ENCODE measurements at places on chromosomes 7 and 10.

GRCh38 chr10:46052057-46052790, 6.2 kb upstream of the MSMB start:
- DNase-seq: no peak

DNA sequence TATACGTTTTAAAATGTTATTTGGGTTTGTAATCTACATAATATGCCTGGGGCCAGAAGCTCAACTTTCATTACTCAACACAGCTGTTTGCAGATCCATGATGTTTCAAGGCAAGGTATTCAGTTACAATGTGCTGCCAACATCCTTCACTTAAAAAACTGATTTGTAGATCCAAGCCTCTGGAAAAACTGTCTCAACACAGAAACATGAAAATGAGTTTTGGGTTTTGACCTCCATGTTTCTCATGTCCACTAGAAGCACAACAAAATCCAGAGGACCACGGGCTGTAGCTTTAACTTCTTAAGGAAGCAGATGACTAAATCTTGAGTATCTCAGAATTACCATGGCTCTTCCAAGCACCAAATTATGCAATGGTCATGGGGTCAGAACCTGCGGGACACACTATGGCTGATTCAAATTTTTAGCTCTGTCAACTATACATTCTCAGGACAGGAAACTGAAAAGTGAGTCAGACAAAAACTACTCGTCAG, 247.1 kb upstream of the GRB10 start:
- DNase-seq: no peak

DNA sequence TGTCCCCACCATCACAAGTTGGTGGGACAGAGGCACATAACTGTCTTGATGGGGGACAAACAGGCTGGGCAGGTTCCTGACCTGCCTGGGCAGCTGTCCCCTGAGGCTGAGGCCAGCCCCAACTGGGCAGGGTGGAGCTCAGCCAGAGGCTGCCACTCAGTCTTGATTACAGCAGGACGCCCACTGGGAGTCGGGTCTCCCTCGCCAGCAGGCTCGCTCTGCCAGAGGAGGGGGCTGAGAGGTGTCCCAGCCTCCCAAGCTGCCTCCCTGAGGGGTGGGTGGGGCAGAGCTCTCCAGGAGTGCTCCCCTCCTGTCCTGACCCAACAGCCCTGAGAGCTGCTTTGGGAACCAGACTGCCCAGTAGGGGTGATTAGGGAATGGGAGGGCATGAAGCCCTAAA, 1.8 kb upstream of the CAMK2G start:
- no peak for DNase-seq

- DNase-seq: no peak
Observed at GRCh38 chr10:60420991-60421894, 31.6 kb upstream of the ANK3 start.

DNA sequence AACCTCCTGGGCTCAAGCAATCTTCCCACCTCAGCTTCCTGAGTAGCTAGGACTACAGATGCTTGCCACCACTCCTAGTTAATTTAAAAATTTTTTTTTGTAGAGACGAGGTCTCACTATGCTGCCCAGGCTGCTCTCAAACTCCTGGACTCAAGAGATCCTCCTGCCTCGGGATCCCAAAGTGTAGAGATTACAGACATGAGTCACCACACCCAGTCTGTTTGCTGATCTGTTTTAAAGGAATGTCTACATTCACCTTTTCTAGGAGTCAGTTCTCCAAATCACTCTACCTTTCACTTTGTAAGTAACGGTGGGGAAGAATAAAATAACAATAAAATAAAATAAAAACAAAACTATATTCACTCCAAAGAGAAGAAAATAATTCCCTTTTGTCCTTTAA, 86.6 kb upstream of the AGBL3 start:
- DNase-seq: no peak

GRCh38 chr10:43125881-43126731, 12.1 kb upstream of the CSGALNACT2 start:
- DNase-seq: no peak

DNA sequence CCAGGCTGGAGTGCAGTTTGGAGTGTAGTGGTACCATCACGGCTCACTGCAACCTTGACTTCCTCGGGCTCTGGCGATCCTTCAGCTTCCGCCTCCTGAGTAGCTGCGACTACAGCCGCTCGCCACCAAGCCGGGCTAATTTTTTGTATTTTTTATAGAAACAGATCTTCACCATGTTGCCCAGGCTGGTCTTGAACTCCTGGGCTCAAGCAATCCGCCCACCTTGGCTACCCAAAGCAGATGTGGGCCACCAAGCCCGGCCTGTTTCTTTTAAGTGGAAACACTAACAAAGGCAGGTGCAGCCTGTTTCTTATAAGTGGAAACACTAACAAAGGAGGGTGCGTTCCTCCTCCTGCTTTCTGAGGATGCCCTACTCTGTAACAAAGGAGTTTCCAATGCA, 18.2 kb downstream of the PRF1 start:
- DNase-seq: no peak

- no peak for DNase-seq
Observed at GRCh38 chr10:100183481-100183880, 2.3 kb downstream of the ERLIN1 start.

DNA sequence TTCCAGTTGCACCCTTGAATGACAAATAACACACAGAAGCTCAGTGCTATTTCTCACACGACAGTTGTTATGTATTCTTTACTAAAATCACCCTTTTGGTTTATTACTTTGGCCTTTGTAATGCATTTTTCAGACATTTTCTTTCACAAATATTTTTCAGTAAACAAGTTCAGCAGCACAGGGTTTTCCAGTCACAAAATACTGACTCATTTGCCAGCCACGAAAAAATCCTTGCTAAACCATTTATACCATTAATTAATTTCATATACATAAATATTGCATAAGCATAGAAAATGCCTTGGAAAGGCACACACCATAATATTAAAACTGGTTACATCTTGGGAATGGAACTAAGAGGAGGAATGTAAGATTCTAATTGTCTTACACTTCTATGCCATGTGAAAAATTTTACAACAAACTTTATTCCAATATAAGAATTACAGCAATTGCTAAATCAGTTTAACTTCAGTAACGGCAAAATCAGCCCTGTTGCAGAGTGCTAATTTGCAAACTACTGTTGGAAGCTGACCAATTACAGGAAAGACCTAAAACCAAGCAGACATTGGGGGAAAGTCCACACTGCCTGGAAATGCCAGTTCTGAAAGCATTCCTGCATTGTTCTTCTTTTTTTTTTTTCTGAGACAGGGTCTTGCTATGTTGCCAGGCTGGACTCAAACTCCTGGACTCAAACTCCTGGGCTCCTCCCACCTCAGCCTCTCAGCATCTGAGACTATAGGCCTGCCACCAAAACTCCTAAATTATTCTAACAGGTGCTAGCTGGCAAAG, 31.6 kb upstream of the PBLD start:
- DNase-seq: no peak

GRCh38 chr7:15016315-15016667, 113.7 kb upstream of the DGKB start:
- no peak for DNase-seq

- DNase-seq: no peak
Observed at GRCh38 chr10:48282829-48283228, 8.3 kb upstream of the FRMPD2 start.

DNA sequence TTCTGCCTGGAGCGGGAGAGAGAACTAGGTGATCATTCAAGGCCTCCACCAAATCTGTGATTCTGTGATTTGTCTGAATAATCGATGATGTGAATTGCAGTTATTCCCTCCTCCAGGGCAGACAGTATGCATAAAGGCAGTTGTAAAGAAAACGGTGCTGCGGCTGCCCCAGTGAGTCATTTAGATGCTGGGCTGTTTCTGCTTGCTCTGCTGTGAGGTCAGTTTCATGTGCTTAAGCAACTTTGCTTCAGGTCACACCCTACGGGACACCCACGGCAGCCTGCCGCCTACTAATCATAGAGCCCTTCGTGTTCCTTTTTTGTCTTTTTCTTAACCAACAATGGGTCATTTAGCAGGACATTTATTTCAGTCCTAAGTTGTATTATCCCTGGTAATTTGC, 158.1 kb upstream of the PITRM1 start:
- DNase-seq: peak; percentile 45

DNA sequence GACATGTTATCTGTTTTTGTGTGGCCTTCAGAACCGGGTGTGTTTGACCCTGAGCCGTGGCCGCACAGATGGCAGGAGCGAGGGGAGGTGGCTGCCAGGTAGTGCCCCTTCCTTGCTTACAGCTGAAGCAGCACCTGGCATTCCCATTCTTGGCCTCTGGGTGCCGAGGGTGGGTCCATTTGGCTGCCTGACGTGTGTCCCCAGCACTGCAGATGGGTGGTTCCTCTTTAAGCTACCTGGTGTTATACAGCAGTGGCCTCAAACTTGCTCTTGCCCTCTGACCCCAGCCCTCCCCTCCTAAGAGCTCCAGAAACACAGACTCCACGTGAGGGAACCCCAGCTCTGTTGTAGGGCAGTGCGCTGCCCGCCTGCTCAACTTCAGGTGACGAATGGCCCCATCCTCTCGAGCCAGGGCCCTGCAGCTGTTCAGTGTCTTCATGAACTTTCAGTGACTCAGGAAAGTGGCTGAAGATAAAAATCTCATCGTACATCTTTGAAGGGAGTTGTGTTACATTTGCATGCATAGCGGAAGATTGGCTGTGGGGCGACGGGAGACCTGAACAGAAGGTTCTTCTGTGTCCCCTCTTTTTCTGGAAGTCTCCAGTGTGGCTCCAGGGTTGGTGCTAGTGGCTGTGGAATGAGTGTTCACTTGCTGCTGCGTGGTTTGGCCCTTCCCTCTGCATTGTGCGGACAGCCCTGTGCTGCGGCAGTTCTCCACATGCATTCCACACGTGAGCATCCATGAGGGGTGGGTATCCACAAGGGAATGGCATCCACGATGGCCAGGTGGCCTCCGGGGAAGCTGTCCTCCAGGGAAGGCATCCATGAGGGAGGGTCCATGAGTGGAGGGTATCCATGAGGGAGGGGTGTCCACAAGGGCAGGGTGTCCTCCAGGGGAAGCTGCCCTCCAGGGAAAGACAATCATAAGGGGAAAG, 91.6 kb downstream of the INPP5A start:
- no peak for DNase-seq

DNA sequence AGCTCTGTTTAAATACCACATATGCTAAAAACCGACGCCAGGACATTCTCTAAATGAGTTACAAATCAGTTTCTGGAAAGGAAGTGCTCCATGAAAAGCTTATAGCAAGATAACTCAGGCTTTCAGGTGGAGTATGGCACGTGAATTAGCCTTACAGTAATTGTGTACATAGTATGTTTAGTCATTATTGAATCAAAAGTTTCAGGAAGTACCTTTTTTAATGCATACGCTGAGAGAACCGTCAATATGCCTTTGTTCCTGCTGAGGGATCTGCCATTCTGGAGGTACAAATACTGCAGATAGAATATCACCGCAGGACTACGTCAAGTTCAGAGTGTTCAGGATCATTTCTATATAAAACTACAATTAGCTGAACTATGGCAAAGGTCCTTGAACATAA, 45.7 kb downstream of the ANKMY2 start:
- DNase-seq: no peak

- peak; percentile 25 for DNase-seq
Observed at GRCh38 chr7:82481499-82482097, 38.0 kb upstream of the CACNA2D1 start.

DNA sequence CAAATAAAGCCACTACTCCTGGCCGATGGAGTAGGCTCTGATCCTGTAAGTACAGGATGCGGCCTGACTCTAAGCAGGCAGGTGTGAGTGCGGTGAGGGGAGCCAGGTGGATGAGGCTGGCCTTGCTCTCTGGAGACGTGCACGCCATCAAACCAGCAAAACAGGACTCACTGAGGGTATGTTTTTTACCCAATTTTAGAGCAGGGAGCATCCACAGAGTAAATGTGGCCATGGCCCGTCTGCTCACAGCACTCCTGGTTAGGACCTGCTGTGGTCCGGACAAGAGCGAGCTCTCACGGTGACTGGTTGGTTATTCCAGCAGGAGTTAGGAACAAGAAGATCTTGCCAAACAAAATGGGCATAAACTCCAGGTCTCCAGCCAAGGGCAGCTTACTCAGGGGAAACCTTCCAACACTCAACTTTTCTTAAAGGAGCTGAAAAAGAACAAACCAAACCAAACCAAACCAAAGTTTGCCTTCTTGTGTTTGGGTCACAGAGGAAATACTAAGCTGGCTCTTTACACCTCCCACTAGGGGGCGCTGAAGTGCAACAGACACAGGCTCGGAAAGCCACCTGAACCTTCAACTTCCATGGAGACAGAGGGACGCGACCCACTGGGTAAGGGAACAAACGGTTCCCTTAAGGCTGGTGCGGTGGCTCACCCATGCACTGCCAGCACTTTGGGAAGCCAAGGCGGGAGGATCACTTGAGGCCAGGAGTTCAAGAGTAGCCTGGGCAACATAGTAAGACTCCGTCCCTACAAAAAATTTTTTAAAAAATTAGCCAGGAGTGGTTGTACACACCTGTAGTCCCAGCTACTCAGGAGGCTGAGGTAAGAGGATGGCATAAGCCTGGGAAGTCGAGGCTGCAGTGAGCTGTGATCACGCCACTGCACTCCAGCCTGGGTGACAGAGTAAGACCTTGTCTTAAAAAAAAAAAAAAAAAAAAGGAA, 122.4 kb downstream of the CLEC2L start:
- peak; percentile 74 for DNase-seq

DNA sequence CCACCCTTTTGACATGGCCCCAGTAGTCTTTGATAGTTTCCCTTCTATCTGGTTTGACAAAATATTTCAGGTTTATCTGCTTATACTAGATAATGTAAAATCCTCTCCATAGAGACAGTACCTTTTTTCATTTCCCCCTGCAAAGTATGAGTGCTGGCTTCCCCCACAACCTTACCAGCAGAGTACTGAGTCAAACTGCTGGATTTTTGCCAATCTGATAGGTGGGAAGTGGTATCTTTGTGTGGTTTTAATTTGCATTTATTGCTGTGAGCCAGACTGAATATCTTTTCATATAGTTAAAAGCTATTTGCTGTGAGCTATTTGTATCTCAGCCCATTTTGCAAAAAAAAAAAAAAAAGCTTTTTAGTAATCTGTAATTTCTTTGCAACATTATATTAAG, 32.1 kb upstream of the HECTD2 start:
- no peak for DNase-seq

DNA sequence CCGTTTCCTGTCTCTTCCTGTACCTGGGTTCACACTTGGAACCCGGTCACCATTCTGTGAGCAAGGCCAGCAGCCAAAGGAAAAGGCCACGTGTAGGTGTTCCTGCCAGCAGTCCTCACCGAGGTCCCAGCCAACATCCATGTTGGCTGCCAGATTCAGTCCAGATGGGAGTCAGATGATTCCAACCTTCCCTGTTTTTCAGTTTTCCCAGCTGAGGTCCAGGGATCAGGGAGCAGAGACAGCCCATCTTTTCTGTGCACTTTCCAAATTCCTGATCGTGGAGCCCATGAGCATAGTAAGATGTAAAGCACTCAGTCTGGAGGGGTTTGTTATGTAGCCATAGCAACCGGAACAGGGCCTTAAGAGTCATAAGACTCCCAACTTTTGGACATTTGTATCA, 3.9 kb upstream of the PVRIG start:
- DNase-seq: no peak

GRCh38 chr10:4127518-4128315, 342.7 kb upstream of the KLF6 start:
- DNase-seq: no peak

- DNase-seq: no peak
Observed at GRCh38 chr7:94432281-94432670, 37.6 kb downstream of the COL1A2 start.

- no peak for DNase-seq
Observed at GRCh38 chr7:158394936-158395335, 192.7 kb downstream of the PTPRN2 start.

GRCh38 chr10:32056136-32057035, at the start of gene KIF5B:
Gene KIF5B (minus strand): TSS chr10:32056425. CDS start chr10:32055973, 452 bp downstream.
- DNase-seq: peak; percentile 78

- no peak for DNase-seq
Observed at GRCh38 chr7:98760201-98760651, 109.6 kb downstream of the TMEM130 start.

GRCh38 chr10:57336341-57336740, 931.4 kb downstream of the IPMK start:
- DNase-seq: no peak

All from NCI-H2227 treated with DMSO at 0.1 percent for 48 hours (cell line).